ENCODE measurements at places on chromosomes 6 and 20.

DNA sequence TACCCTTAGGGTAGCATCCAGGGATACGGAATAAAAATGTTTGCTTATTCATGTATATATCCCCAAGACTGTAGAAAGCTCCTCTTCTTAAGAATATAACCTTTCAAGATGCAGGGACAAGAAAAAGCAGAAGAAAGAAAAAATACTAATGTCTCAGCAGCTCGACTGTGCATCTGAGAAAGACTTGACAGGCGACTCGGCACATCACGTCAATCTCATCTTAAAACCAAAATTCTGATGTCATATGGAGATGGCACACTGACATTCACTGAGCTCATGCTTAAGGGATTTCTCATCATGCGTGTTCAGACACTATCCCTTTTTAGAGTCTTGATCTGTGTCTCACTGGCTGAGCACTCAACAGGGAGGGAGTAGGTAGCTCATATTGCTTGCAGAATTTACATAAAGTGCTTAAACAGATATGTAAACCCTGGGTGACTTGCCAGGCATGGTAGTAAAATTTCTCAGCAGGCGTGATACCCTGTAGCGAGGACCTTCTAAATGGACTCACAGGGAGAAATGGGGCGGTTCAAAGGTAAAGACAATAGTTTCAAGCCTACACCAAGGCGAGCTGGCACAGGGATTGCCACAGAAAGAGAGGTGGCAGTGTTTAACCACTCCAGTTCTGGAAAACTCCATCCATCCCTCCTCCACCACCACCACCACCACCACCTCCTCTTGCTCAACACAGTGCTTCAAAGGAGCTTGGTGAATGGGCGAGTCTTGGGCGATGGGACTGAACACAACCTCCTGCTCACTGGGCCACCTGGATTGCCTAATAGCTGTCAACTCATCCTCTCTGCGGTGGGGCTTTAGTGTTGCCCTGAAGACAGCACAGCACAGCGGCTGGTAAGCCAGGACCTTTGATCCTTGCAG, 330.5 kb downstream of the TFAP2A start:
- no peak for DNase-seq

DNA sequence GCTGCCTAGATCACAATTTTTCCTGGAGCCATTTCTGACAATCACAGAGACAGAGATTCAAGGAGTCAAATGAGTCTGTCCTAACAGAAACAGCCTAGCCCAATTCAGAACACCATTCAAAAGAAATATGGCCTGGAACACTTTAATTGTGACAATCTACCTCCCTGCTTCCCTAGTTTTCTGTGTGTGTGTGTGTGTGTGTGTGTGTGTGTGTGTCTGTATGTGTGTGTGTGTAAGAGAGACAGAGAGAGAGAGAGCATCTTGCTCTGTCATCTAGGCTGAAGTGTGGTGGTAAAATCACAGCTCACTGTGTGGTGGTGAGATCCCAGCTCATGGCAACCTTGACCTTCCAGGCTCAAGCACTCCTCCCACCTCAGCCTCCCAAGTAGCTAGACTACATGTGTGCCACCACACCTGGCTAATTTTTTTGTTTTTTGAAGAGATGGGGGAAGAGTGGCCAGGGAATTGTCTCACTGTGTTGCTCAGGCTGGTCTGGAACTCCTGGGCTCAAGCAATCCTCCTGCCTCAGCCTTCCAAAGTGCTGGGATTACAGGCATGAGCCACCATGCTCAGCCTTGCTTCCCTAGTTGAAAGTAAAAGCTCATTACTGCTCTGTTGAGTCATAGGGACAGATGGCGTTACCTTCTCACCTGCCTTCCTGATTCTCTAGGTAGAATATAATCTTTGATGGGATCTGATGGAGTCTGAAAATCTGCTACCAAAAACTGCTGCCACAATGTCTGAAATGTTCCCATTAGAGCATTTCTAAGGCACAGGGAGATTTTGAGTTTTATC, 89.6 kb upstream of the BEND6 start:
- no peak for DNase-seq

- DNase-seq = no peak
Observed at GRCh38 chr6:135703007-135703406, 148.5 kb upstream of the PDE7B start.

GRCh38 chr6:1312203-1312472, 240 bp downstream of the FOXQ1 start:
- no peak for DNase-seq

- DNase-seq = no peak
Observed at GRCh38 chr6:79231101-79231500, 3.4 kb downstream of the HMGN3 start.

DNA sequence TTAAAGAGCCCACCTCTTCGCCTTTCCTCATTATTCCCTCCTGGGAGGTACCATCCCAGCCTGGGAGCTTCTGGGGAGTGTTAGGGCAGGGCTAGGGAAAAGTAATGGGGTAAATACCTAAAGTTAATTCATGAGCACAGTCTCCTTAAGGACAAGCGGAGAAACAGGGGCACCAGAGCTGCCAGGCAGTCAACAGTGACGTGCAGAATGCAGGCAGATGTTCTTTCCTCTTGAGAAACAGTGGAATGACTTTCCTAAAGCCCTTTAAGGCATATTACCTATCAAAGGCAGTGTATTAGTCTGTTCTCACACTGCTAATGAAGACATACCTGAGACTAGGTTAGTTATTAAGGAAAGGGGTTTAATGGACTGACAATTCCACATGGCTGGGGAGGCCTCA, 76.3 kb downstream of the RNF144B start:
- DNase-seq = no peak

GRCh38 chr6:169883316-169883715, 131.9 kb downstream of the ERMARD start:
- no peak for DNase-seq

DNA sequence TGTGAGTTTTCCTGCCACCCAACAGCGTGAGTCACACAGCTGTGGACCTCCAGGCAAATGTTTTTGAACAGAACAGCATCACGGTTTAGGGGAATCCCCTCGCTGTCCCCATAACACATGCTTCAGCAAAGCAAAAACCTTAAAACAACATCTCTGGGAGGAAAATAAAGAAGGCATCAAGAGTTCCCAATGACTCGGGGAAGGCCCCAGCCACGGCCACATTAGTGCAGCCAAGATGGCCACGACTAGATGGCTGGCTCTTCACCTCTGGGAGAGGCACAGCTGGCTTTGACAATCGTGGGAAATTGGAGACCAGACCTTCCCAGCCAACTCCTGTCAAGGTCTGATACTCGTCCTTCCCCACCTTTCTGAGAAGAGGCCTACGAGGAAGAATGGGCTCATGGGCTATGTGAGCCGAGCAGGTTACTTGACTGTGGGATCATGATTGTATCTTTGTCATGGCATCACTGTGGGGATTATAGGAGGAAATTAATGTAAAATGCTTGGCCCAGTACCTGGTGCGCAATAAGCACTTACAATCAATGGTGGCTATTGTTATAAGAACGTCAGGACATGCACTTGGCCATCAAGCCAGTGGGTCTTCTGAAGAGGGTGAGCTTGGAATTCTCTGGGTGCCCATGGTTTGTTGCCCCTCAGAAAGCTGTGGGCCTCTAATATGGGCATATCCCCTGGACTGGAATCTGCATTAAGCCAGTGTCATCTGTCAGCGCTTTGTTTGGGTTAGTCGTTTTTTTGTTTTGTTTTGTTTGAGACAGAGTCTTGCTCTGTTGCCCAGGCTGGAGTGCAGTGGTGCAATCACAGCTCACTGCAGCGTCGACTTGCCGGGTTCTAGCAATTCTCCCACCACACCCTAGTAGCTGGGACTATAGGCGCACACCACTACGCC, 43.6 kb downstream of the FGD2 start:
- DNase-seq = peak; percentile 75

- DNase-seq = no peak
Observed at GRCh38 chr20:58886546-58886945, 34.0 kb downstream of the GNAS start.

DNA sequence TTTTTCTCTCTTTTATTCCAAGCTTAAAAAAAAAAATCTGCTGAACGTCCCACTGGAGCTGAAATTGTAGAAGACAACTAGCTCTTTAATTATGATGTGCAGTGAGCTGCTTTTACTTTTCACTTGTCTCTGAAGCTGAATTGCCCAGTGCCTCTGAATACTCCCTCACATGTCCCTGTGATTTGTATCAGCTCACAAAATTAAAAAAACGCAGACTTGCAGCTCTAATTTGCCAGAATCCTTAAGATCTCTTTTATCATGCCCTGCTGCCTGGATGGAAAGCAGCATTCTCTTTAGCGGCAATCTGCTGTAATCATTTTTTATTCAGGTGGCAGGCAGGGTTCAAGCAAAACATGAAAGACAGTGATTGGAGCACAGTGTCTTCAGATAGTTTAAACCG, 443.8 kb upstream of the SPTLC3 start:
- DNase-seq = no peak

GRCh38 chr20:16201191-16201590, 372.1 kb downstream of the KIF16B start:
- DNase-seq = no peak

- DNase-seq = no peak
Observed at GRCh38 chr6:36349240-36349639, 12.6 kb upstream of the BNIP5 start.

DNA sequence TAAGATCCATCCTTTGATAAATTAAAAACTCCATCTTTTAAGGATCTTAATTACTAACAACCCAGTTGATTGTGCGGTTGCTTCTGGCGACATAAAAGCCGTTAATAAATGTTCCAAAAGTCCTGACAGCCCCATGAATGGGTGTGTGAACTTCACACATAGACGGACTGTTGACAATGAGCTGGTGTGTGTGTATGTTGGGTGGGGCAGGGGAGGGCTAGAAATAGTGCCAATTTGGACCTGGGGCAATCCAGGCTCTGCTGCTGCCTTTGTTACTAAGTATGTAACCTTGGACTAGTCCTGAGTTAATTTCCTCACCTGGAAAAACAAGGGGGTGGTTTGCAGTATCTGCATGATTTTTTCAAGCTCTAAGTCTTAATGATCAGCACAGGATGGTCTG, 4.2 kb downstream of the MAS1 start:
- peak; percentile 2 for DNase-seq

GRCh38 chr6:145272246-145272645, 463.1 kb downstream of the EPM2A start:
- no peak for DNase-seq

DNA sequence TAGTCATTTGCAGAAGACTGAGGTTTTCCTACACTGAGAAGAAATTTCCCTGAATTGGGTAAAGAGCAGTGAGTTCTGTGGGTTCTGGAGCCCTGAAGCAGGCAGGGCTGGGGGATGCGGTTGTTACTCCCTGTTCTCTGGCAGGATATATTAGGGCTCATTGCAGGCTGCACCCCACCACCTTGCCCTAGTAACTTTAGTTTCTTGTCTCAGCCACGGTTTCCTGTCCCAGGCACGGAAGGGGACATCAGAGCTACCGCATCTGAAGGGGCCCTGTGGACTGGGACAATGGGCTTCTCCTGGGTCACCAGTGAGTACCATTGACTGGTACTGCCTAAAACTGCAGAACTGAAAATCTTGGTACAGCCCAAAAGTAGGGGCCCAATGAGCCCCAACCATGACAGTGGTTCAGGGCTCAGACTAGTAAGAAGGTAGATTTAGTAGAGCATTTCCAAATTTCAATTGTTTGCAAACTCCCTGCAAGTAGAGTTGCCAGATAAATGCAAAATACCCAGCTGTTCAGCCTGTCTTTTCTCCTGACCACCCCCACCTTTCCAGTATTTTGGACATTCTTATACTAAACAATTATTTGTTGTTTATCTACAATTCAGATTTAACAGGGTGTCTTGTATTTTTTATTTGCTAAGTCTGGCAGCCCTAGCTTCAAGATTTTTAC, 54.5 kb upstream of the EYA2 start:
- no peak for DNase-seq

GRCh38 chr6:38796006-38796405, 80.9 kb downstream of the DNAH8 start:
- DNase-seq = no peak

DNA sequence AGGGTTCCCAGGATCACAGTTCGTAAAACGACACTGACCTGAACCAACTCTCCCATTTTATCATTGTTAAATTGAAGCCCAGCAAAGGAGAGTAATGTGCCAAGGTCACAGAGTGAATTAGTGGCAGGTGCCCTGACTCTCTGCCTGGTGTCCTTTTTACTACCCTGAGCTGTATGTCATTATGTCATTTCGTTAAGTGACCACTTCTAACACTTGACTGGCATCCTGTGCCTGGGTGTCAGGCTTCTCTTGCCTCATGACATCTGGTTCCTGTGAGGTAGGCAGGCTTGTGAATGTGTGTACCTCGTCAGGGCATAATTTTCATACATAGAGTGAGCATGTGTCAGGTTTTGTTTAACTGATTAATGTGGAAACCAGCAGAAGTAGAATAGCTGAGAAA, 48.6 kb downstream of the RALY start:
- DNase-seq = no peak

- DNase-seq = peak; percentile 36
Observed at GRCh38 chr6:150632785-150633485, 33.2 kb downstream of the PLEKHG1 start.

DNA sequence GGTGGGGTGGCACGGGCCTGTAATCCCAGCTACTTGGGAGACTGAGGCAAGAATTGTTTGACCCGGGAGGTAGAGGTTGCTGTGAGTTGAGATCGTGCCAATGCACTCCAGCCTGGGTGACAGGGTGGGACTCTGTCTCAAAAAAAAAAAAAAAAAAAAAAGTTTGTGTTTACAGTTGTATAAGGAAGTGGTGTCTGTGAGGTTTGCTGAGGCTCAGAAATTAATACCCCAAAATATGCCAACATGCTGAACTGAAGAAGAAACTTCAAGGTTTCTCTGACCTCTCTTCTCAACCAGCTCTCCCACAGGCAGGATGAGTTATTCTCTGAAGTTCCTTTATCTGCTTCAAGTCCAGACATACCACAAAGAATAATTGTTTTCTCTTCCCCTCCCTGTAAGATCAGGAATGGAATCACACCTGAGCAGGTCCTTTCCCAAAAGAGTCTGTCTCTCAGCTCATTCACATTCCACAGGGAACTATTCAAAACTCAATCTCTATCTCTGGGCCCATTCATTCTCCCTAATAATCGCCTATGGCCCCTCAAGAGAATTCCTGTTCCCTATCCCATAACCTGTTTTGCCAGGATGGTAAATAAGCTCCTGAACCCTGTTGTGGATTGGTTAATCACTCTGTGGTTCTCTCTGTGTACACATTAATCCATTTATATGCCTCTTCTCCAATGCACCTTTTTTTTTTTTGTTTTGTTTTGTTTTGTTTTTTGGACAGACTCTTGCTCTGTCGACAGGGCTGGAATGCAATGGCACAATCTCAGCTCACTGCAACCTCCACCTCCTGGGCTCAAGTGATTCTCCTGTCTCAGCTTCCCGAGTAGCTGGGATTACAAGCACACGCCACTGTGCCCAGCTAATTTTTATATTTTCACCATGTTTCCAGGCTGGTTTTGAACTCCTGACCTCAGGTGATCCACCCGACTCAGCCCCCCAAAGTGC, 17.4 kb upstream of the KIFC1 start:
- no peak for DNase-seq

DNA sequence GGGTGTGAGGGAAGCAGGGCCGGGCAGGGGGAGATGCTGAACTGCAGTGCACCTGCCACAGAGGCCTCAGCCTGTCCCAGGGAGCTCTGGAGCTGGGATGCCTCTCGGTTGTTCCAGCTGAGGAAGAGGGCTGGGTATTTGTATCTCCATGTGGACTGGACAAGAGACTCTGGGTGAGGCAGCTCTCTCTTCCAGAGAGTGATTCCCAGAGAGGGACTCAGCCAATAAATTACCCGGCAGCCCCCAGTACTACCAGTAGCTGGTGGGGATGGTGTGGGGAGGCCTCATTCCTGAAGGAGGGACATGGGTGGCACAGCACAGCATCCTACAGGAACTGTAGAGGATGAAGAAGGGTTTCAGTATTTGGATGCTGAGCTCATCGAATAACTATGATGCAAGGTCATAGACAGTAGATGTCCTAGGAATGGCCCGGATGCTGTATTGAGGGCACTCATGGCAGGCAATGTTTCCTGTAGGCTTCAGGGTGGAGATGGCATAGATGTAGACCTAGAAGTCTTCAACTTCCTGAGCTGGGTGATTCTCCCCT, 1.4 kb downstream of the FGD2 start:
- no peak for DNase-seq
